Ecto neural progenitor cell (in vitro differentiated cells): ENCODE measurements at places on chromosomes 5 and 9.

GRCh38 chr9:70256123-70256551 is 2.6 kb upstream of the SMC5 start:
- no peak for DNase-seq

DNA sequence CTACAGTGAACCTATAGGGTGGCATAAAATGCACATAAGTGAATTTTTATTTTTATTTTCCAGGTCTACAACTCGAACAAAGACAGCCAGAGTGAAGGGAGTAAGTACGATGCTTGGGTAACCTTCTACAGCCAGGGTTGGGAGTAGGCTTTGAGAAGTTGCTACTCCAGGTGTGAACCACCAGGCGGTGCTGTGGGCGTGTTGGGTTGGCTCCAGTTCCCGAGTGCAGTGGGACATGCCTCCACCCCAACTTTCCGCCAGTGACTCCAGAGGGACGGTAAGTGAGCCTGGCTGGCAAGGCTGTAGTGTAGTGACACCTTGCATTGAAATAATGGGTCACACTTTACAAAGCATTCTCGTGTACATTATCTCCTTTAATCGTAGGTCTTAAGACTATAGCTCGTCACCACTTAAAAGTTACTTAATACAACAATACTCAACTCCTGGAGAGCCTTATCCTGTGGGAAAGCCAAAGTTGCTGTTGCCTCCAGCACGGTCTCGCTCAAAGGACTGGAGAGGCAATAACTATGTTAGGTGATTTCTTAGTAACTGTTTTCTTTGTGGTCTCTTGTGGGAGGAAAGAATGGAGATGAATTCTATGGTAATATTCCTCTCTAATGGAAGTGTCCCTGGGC is 244.0 kb downstream of the ARHGAP26 start:
- peak; percentile 70 for DNase-seq

GRCh38 chr9:32306006-32306405 is 78.4 kb upstream of the ACO1 start:
- DNase-seq = no peak

- no peak for DNase-seq
Measured at GRCh38 chr9:131008909-131009618, at the start of gene LAMC3. LAMC3 (plus strand) TSS chr9:131009174; CDS start chr9:131009215, 41 bp downstream.

- DNase-seq = no peak
Measured at GRCh38 chr9:14756291-14756690, 33.8 kb upstream of the CER1 start.

- no peak for DNase-seq
Measured at GRCh38 chr9:137116027-137116507, 1.5 kb upstream of the DPP7 start.

- no peak for DNase-seq
Measured at GRCh38 chr9:110850401-110851135, 182.0 kb downstream of the MUSK start.

GRCh38 chr9:135387976-135388375 is 91.6 kb upstream of the PPP1R26 start:
- no peak for DNase-seq

DNA sequence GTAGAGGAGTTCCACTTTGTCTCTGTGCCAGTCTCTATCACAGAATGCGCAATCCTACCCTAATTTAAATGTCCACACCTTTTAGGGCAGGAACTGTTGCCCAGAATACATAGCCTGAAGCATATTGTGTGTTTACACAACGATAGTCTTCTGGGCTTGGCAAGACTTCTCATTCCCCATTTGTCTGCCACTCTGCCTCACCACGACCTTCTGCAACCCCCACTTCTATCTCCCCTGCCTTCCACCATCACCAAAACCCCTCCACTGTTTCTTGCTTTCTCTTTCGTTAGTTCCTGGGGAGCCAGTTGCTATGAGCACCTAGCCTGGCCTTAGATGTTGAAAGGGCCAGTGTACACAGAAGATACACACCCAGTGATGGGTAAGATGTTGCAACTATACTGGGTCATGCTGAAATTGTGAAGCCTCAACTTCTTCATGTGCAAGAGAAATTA is 883 bp upstream of the RNF145 start:
- DNase-seq = no peak

DNA sequence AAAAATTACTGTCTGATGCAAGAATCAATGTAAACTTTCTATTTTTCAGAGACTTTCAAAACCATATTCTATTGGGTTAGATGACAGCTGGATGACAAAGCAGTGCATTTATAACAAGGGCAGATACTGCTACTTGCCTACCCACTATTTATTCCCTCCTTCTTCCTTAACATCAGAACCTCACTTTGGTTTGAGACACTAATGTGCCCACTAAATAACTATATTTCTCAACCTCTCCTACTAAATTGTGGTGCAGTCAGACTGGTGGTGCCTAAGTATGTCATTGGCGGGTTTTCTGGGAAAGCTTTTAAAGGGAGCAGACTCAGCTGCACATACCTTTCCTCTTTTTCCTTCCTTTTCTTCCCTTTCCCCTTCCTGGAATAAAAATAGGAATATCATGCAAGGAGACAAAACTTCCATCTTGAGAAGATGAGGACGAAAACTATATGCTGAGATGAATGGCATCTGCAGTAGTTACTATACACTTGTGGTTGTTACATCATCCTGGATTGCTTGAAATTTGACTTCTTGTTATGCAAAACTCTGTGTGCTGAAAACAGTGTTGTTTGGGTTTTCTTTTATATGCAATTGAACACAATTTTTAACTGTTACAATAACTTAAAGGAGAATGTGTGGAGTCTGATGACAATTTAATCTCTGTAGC is 43.8 kb downstream of the PRR16 start:
- DNase-seq = no peak

DNA sequence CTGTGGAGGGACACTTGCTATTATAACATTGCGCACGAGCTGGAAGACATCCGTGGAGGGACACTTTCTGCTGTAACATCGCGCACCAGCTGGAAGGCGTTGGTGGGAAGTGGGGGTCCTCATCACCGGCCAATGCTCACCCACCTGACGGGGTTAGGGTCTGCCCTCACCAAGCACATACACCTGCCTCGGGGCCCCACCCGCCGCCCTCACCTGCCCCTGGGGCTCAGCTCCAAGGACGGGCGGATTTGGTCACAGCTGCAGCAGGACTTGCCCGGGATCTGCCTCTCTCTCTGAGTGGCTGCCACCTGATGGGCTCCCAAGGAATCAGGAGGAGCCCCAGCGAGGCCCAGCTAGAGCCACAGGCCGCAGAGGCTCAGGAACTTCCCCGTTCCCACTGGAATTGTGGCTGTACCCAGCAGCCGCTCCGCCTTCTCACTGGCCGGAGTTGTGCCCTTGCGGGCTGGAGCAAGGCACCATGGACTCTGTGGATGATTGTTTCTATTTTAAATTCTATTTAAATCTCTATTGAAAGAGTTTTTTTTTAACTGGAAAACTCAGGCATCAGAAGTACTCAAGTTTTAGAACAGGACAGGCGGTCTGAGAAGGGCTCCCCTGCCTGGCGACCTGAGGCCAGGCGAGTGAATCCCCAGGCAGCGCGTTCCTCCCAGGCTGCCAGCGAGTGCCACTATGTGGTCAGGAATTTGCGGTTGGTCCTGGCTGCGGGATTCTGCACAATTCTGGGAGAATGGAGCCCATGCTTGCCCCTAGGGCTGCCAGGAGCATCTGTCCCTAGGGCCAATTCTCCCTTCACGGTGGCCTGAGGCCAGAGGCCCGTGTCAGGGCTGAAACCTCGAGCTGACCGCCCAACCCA is 38.9 kb upstream of the SLC6A3 start:
- no peak for DNase-seq
